ENCODE measurements at places on chromosomes 5 and 9.

DNA sequence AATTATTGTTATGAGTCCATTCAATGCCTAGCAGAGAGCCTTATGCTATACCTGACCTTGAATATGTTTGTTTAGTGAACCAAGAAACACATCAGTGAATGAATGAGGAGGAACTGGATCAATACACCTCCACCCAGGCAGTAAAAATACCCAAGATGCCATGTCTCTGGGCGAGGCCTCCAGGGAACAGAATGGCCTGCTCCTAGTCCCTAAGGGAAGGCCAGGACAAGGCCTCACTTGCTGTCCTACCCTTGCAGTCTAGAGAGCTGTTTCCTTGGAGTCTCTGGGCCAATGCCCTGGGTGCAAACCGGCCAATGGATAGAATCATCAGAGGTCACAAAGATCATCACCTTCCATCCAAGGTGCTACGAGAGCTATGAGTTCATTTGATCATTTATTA is 26.1 kb downstream of the TNIP1 start:
- DNase-seq, result no peak

- no peak for DNase-seq
Measured at GRCh38 chr5:151810897-151811296, 39.1 kb downstream of the G3BP1 start.

DNA sequence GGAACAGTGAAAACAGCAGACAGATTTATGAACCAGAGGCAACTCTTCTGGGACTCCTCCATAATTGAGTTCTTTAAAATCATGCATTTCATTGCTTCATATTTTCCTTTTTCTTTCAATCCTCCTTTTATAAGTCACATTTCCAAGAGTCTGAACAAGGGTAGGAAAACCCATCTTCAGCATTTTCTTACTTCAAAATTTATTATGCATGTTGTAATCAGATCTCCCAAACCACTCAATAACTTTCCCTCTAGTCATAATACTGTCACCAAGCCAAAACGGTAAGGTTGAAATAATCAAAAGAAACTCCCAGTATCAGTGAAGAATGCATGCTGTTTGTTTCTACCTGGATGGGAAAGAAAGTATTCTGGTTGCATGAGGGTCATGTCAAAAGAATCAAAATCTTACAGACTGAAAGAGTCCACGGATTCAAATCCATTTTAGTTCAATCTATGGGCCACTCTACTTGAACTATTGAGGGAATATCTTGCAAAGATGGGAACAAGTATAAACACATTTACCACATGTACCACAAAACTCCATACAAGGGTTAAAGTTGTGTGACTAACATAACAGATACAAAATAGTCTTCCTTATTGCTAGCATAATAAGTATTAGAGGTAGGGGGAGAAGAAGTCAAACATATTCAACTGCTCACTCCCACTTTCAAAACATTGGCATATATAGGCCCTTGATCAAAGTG is 797.3 kb downstream of the MAT2B start:
- DNase-seq, result no peak

- DNase-seq, result no peak
Measured at GRCh38 chr5:60677850-60678664, 21.9 kb downstream of the DEPDC1B start.

- no peak for DNase-seq
Measured at GRCh38 chr5:114360357-114360756, 1.5 kb upstream of the KCNN2 start.

DNA sequence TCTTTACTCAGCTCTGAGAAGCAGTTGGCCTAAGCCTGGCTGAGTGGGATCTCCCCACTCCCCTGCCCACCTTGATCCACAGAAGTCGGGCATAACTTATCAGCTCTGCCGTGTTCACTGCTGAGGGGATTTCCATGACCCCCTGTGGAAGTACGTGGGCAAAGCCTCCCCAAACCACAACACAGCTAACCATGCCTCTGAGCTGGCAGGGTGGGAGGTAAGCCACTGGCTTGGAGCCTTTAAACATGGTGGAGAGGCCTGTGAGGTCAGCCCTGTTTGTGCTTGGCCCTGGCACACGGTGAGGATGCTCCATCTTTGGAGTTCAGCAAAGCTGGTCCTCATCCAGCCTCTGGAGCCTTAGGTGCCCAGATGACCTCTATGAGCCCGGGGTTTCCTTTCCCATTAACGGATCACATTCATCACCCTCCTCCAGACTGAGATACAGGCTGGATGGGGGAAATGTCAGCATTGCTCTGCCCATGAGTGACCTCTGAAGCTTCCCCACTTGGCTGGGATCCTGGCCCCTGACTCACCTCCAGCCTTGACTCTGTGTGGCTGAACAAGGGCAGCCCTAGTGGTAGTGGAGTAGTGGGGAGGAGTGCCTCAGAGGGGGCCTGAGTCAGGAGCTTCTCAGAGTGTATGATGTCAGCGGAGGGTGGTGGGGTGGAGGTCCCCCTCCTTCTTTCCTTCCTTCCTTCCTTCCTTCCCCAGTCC is 6.2 kb downstream of the PDLIM4 start:
- peak; percentile 83 for DNase-seq

- DNase-seq, result no peak
Measured at GRCh38 chr9:137085920-137086530, 760 bp upstream of the MAN1B1 start.

DNA sequence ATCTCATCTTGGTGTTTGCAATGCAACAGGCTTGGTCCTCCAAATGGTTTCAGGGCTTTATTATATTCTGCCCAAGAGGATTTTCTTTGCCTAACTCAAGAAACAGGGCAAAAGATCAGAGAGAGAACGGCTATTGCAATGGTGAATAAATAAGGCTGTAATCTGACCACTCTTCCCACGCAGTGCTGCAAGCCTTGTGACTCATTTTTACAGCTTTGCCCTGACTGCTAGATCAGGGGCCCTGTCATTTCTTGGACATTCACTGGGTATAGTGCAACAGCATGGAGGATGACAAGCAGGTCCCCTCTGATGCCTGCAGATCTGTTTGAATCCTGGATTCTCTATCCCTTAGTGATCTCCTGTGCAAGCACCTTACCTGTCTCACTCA is 459.1 kb downstream of the EBF1 start:
- peak; percentile 37 for DNase-seq

DNA sequence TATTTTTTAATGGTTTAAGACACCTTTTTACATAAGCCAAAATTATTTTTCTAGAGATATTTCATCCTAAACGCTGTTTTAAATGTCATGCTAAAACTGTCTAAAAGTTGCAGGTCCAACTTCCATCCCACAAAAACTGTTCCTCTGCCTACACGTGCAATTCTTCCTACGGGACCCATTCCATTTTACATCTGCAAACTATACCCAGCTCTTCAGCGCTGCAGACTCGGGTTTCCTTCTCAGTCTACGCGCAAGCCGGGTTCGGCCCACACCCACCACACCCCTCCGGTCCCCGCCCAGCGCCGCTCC is 8.7 kb downstream of the RANBP6 start:
- DNase-seq, result no peak

GRCh38 chr5:80860924-80861613 is 99.1 kb upstream of the RASGRF2 start:
- no peak for DNase-seq

- no peak for DNase-seq
Measured at GRCh38 chr9:133592731-133593409, 16.3 kb downstream of the FAM163B start.

GRCh38 chr9:93555370-93555769 is 21.0 kb upstream of the PHF2 start:
- no peak for DNase-seq

DNA sequence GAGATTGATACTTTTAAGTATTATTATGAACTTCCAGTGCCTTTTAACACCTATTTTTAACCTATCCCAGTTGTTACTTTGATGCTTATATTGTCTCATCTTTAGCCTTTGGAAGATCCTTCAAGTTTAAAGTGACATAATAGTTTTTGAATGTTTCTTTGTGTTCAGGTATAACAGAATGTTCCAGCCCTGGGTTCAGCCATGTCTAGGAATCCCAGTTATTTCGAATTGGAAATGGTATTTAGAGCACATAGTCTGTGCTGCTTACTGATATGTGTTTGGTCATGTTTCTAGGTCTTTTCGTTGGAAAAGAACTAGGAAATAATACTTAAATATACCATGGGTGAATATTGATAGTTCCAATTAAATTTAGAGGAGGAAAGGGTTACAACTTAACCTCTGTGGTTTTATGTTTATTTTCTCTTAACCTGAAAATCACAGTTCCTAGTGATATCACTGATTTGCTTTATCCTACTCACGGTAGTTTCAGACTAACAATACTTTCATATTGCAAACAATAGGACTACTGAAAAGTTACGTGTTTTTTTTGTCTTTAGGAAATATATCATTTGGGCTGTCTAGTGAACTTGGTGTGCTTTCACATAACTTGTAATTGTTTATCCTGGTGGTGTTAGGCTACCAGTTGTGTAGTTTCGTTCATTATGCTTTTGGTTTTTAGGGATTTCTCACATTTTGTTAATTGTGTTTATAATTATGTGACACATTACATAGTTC is 37.8 kb downstream of the UHRF2 start:
- no peak for DNase-seq

GRCh38 chr5:135678640-135679268 is 100.0 kb upstream of the CXCL14 start:
- DNase-seq, result no peak

DNA sequence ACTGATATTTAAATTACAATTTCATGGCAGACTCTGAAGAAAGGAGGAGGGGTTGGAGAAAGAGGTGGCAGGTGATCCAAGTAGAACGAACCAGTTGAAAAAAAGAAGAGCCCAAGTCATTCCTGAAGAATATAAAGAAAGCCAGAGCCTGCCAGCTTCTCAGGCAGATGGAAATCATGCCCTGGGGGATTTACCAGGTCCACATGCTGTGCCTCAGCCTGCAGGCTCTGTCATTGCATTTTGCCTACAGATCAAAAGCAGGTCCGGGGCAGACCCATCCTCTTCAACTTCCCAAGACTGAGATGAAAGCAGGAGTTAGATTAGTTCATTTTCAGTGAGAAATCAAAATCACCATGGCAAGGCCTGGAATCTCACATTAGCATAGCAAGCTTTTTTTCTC is 48.5 kb downstream of the GDNF start:
- no peak for DNase-seq

DNA sequence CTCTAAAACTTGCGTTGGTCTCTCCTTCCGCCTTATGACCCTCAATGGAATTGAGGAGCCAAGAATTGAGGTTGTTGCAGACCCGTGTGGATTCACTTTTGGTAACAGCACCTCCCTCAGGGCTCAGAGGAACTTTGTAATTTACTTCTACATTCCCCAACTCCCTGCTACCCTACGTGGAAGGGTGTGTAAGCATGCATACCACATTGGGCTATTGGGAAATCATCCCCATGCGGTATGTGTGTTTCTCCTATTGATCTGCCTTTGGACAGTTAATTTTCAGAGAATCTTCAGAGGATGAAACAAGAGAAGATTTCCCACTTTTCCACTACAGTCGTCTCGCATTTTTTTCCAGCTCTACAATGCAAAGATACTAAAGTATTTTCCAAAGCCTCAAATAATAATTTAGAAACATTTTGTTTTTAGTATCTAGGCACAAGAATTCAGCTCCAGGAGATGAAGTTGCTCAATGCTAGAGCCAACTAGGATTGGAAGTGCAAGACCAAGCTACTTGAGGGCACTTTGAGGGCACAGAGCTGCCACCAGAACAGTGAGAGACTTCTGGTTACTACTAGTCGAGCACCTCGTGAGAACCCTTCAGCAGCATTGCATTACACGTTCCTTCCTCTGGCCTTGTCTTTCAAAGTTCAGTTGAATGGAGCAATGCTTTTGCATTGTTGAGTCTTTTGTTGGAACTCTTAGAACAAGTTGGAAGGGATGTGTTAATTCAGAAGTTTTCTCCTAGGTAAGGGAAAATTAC is 3.4 kb downstream of the C1QTNF3 start:
- DNase-seq, result no peak
